ENCODE measurements at places on chromosomes 1 and 21.
A peak's percentile ranks its signal among the peaks of the same experiment; 100 is the strongest.

GRCh38 chr1:7120863-7121621 is 335.8 kb downstream of the CAMTA1 start:
- no peaks in the 10 kb centered on the region for H3K36me3 ChIP-seq
- no peak overlapping the region for H3K27ac ChIP-seq
- no peak for DNase-seq
- H3K4me1 ChIP-seq, result no peaks in the 10 kb centered on the region

DNA sequence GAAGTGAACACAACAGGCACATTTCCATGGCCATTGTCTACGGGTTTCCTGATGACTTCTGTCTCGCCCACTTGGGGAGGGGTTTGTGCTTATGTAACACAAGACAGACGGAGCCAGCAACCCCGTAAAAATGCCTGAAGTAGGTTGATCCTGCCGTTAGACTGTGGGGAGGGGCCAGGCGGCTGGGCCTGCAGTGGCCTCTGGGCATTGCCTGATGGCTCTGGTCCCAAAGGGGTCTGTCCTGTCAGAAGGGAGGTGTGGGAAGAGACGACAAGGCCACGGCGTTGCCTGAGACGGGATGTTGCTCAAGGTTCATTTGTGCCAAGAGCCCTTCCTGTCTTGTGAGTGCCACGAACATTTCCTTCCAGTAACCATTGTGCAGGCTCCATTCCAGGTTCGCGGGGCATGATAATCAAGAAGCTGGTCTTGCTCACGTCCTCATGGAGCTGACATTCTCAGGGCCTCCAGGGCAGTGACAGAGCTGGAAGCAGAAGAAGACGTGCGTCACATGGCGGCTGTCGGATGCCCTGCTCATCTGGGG is 44.7 kb downstream of the ABCG1 start:
- no peak for DNase-seq
- no peaks in the 10 kb centered on the region for H3K4me1 ChIP-seq
- H3K27me3 ChIP-seq, result no peaks in the 10 kb centered on the region
- H3K27ac ChIP-seq, result no peak overlapping the region
- H3K36me3 ChIP-seq, result no peaks in the 10 kb centered on the region
- no peak overlapping the region for H3K4me3 ChIP-seq

DNA sequence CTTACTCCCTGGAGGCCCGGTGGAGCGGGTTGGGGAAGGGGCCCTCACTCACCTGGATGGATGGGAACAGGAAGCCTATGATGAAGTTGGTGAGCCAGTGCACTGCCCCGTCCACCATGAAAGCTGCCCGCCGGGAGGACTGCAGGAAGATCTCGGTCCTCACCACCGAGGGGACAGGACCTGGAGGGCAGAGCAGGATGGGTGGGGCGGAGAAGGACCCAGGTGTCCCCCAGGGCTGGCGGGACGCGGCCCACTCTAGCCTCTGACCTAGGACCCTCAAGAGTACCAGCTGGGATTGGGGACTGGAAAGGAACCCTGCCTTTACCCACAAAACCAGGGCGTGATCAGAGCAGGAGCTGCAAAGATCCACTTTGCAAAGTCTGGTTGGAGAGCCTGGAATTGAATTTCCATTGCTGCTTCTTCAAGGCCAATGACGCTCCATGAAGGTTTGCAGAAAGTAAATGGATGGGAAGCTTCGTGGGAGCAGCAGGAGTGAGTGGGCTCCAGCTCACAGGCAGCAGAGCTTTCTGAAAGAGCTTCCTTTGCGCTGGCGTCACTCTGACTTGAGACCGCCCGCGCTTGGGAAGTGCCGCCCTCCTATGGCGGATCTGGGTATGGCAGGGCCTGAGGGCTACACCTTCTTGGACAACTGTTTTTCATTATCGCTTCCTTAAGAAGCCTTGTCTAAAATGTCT is 21.4 kb downstream of the SLC2A7 start:
- H3K27ac ChIP-seq, result no peak overlapping the region
- peak; percentile 91 for DNase-seq
- no peaks in the 10 kb centered on the region for H3K27me3 ChIP-seq

DNA sequence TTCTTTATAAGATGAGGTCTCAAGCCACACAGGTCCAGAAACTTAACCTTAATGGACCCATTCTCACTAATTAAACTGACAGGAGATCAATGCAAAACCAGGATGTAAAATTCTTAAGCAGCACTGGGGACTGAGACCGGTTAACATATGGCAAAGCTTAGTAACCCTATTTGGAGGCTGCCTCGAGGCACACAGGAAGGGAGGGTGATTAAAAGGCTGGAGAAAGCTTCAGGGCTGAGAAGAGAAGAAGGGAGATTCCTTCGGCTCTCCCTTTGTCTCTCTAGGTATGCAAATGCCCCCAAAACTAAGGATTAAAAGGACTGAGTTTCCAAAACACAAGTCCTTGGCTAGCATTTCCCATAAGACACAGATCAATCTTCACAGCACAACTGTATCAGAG is 120.8 kb upstream of the DSCAM start:
- H3K4me3 ChIP-seq, result no peak overlapping the region
- no peak for DNase-seq
- no peaks in the 10 kb centered on the region for H3K4me1 ChIP-seq
- H3K36me3 ChIP-seq, result no peaks in the 10 kb centered on the region

GRCh38 chr1:168235937-168236336 is 10.1 kb downstream of the SFT2D2 start:
- H3K4me1 ChIP-seq, result no peaks in the 10 kb centered on the region
- no peak overlapping the region for H3K27ac ChIP-seq
- DNase-seq, result no peak

- no peaks in the 10 kb centered on the region for H3K27me3 ChIP-seq
- no peak for DNase-seq
- no peak overlapping the region for H3K4me3 ChIP-seq
- peaks cover 2% of the 10 kb centered on the region for H3K4me1 ChIP-seq
- H3K27ac ChIP-seq, result peak overlapping the region; percentile 42
Measured at GRCh38 chr1:95095833-95096217, 21.3 kb upstream of the TLCD4 start.

DNA sequence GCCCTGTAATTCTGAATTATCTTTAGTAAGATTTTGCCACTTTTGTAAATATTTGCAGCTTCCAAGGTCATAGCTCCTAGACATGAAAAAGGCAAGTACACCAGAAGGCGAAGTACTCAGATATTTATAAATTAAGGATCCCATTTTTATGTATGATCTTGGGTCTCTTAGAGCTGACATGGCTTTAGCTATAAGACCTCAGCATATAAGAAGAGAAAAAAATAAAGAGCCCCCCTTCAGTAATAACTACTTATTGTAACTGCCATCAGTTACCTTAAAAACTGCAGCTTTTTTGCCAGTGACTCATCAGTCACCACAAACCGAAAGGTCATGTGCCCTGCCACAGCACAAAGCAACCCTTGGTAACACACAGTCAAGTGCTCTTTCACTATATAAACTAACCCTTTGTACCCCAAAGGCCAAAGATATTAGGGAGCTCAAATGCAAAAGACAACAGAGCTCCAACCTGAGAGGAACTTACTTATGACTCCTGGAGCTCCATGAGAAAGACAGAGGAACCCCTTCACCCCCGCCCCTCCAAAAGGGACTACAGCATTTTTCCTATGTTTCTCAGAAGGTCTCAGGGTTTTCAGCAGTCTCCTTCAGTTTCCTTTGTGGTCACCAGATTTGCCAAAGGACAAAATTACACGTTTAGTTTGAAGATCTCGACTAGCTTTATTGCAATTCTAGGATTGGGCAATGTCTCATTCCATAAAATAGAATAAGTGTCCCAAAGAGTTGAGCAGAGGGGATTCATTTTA is 219.8 kb upstream of the DUSP10 start:
- no peaks in the 10 kb centered on the region for H3K36me3 ChIP-seq
- no peak overlapping the region for H3K27ac ChIP-seq
- no peaks in the 10 kb centered on the region for H3K4me1 ChIP-seq
- H3K27me3 ChIP-seq, result no peaks in the 10 kb centered on the region
- H3K4me3 ChIP-seq, result no peak overlapping the region
- DNase-seq, result no peak

GRCh38 chr1:228873709-228874108 is 138.4 kb downstream of the RHOU start:
- no peak overlapping the region for H3K27ac ChIP-seq
- peak; percentile 4 for DNase-seq
- no peaks in the 10 kb centered on the region for H3K27me3 ChIP-seq
- H3K4me3 ChIP-seq, result no peak overlapping the region
- H3K4me1 ChIP-seq, result no peaks in the 10 kb centered on the region
- no peaks in the 10 kb centered on the region for H3K36me3 ChIP-seq

- H3K4me1 ChIP-seq, result no peaks in the 10 kb centered on the region
- H3K27ac ChIP-seq, result no peak overlapping the region
- no peaks in the 10 kb centered on the region for H3K27me3 ChIP-seq
- H3K4me3 ChIP-seq, result no peak overlapping the region
- DNase-seq, result no peak
Measured at GRCh38 chr1:90862782-90863181, 145.7 kb upstream of the BARHL2 start.

GRCh38 chr21:14836950-14837349 is 227.8 kb downstream of the NRIP1 start:
- H3K27ac ChIP-seq, result no peak overlapping the region
- no peak for DNase-seq
- no peak overlapping the region for H3K4me3 ChIP-seq
- no peaks in the 10 kb centered on the region for H3K27me3 ChIP-seq

DNA sequence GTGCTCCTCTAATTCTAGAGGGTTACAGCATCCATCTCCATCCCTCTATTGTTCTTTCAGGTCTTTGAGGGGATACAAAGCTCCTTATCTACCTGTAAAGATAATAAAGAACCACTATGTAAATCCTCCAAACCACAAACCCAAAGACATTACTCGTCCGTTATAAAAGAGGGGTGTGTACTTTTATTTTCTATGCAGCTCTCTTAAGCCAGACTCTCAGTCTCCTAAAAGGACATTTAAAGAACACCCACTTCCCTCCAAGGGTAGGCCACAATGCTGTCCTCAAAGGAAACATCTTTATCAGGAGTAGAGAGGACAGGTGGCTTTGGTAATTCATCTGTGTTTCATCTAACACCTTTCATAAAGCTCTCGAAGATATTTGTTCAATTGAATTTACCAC is 67.9 kb upstream of the DYNLT5 start:
- no peak for DNase-seq
- no peaks in the 10 kb centered on the region for H3K36me3 ChIP-seq
- H3K4me1 ChIP-seq, result no peaks in the 10 kb centered on the region
- no peak overlapping the region for H3K4me3 ChIP-seq
- H3K27ac ChIP-seq, result no peak overlapping the region

DNA sequence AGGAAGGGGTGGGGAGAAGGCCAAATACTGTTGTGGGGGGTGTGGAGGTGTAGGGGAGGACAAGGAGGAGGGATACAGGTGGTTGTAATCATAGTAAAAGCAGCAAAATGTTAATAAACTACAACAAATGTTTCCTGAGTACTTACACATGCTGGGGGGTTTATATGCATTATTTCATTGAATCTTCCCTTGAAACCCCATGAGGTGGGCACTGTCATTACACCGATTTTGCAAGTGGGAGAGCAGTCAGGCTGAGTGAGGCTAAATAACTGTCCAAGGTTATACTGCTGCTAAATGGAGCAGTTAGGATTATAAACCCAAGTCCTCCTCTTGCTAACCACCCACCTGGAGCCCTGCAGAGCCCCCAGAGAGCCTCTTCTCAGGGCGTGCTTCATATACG is 14.4 kb upstream of the GRHL3 start:
- H3K27me3 ChIP-seq, result no peaks in the 10 kb centered on the region
- no peak overlapping the region for H3K4me3 ChIP-seq
- no peaks in the 10 kb centered on the region for H3K4me1 ChIP-seq
- no peak overlapping the region for H3K27ac ChIP-seq

GRCh38 chr1:31196685-31197084 is 43.0 kb downstream of the NKAIN1 start:
- no peak overlapping the region for H3K4me3 ChIP-seq
- H3K27ac ChIP-seq, result no peak overlapping the region
- DNase-seq, result no peak
- no peaks in the 10 kb centered on the region for H3K4me1 ChIP-seq

- peak overlapping the region; percentile 62 for H3K27ac ChIP-seq
- H3K4me1 ChIP-seq, result peaks cover 14% of the 10 kb centered on the region
- H3K36me3 ChIP-seq, result peaks cover 4% of the 10 kb centered on the region
- DNase-seq, result peak; percentile 95
- no peak overlapping the region for H3K4me3 ChIP-seq
- H3K27me3 ChIP-seq, result no peaks in the 10 kb centered on the region
Measured at GRCh38 chr1:39845569-39846566, 37.4 kb downstream of the TRIT1 start.

GRCh38 chr1:231016234-231016633 is 23.8 kb downstream of the FAM89A start:
- H3K27ac ChIP-seq, result no peak overlapping the region
- H3K36me3 ChIP-seq, result no peaks in the 10 kb centered on the region
- DNase-seq, result no peak
- no peak overlapping the region for H3K4me3 ChIP-seq

GRCh38 chr1:180501865-180502360 is 464 bp downstream of the ACBD6 start:
- H3K4me1 ChIP-seq, result peaks cover 3% of the 10 kb centered on the region
- peak overlapping the region; percentile 92 for H3K27ac ChIP-seq
- DNase-seq, result no peak
- H3K4me3 ChIP-seq, result peak overlapping the region; percentile 85
- no peaks in the 10 kb centered on the region for H3K36me3 ChIP-seq

DNA sequence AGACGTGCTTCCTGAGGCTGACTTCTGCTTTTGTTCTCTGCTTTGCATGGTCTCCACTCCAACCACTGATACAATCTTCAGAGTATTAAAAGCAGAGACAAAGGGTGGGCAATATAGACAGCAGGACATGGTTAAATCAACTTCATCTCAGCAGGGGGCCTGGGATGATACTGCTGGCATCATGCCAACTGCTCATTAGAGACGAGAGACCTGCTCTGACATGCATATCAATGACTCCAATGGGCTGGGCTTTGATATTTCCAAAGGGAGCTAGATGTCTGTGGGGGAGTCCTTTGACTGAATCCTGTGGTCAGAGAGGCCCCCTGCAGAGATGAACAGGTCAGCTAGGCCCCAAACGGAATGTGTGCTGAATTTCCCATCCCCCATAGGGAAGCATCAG is 106.6 kb downstream of the ACTL8 start:
- H3K4me3 ChIP-seq, result no peak overlapping the region
- H3K36me3 ChIP-seq, result no peaks in the 10 kb centered on the region
- H3K27ac ChIP-seq, result no peak overlapping the region
- no peaks in the 10 kb centered on the region for H3K4me1 ChIP-seq
- no peak for DNase-seq
- H3K27me3 ChIP-seq, result no peaks in the 10 kb centered on the region

GRCh38 chr1:202160377-202160940 is at the start of gene PTPN7:
TSS of gene PTPN7 (minus strand) at chr1:202160602. CDS start at chr1:202159402, 1,200 bp downstream.
- no peaks in the 10 kb centered on the region for H3K27me3 ChIP-seq
- peak; percentile 49 for DNase-seq
- peak within 1 kb of the TSS; percentile 57 for H3K27ac ChIP-seq
- peak within 1 kb of the TSS; percentile 35 for H3K4me3 ChIP-seq

DNA sequence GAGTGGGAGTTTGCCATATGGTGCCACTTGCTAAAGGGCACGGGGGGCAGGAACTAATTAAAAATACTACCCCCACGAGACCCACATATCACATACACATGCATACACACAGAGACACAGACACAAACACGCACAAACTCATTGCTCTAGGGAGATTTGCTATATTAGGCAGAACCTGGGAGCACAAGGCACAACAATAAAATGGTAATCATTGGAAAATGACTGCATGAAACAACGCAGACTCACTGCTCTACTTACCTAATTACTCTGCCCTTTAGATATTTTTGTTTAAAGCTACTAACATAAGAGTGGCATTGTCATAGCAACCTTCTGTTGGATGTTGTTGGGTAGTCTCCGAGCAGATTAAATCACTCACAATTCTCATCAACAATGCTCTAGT is 20.3 kb upstream of the RGS4 start:
- H3K27me3 ChIP-seq, result no peaks in the 10 kb centered on the region
- no peak overlapping the region for H3K27ac ChIP-seq
- no peak for DNase-seq

Measured in colonic mucosa (tissue), 4 donors.